Right renal pelvis (tissue), 4 donors: ENCODE measurements at places on chromosomes 3 and 15. TPM values are rescaled to one million over a fixed set of nuclear protein-coding genes. Genes with fewer than 3 reads are reported as not detected.
A peak's percentile ranks its signal among the peaks of the same experiment; 100 is the strongest.

TMCO5A gene
- not detected for polyA plus RNA-seq

- DNase-seq = no peak
These were observed 100.6 kb downstream of the ZNF609 start for GRCh38 chr15:64560998-64561397.

GRCh38 chr3:174488527-174488926 is 370.6 kb upstream of the NAALADL2 start:
- DNase-seq = no peak

GRCh38 chr3:63523100-63523499 is 129.4 kb upstream of the SNTN start:
- DNase-seq = no peak

CAV3 gene
- 0.72 TPM for polyA plus RNA-seq

GRCh38 chr3:4313606-4314293 is 10.6 kb downstream of the SETMAR start:
- no peak for DNase-seq

FGF12 gene
- polyA plus RNA-seq = 8.6 TPM

DNA sequence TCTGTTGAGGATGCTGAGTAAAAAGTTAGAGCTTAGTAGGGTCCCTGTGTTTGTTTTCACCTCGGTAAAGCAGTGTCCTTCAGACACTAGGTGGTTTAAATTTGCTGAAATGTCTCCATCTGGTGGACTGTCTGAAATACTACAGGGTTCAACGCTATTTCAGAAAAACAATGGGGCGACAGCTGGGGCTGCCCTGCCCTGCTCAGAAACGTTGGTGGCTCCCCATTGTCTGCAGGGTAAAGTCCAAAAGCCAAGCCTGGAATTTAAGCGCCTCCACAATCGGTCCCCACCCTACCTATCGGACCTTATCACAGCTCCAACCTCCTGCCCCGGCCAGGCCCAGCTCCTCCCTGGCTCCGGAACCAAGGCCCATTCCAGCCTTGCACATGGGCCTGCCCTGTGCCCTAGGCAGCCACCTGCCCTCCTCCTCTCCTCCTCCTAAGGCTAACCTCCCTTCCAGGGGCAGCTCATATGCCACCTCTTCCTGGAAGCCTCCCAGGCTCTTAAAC is 4.3 kb upstream of the TSEN2 start:
- DNase-seq = no peak

SLC24A5 gene
- 0.54 TPM for polyA plus RNA-seq

DNA sequence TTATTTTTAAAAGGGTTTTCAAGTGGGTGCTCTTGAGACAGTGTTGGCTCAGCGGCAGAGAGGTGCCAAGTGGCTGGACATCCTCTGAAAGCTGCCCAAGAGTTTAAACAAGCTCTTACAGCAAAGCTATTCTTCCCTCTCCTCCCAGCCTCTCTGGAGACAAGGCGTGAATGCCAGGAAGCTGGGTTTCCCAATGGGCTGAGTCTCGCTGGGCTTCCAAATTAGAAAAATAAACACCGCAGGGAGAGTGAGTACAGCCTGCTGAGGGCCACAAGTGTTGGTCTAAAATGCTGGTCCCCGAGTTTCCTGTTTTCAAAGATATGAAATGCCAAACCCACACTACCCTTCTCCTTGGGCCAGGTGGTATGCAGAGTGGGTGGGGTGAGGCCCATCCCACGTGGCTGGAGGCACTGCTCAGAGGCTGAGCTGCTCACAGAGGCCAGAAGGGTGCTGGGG is 36.4 kb downstream of the ZDHHC3 start:
- no peak for DNase-seq

MYL3 gene
- 29.0 TPM for polyA plus RNA-seq

SI gene
- polyA plus RNA-seq = not detected

- no peak for DNase-seq
These were observed 52.4 kb upstream of the FNDC3B start for GRCh38 chr3:171986757-171987518.

GCSAM gene
- 1.6 TPM for polyA plus RNA-seq

POLG gene
- polyA plus RNA-seq = 56.6 TPM

TTBK2 gene
- polyA plus RNA-seq = 11.7 TPM

DNA sequence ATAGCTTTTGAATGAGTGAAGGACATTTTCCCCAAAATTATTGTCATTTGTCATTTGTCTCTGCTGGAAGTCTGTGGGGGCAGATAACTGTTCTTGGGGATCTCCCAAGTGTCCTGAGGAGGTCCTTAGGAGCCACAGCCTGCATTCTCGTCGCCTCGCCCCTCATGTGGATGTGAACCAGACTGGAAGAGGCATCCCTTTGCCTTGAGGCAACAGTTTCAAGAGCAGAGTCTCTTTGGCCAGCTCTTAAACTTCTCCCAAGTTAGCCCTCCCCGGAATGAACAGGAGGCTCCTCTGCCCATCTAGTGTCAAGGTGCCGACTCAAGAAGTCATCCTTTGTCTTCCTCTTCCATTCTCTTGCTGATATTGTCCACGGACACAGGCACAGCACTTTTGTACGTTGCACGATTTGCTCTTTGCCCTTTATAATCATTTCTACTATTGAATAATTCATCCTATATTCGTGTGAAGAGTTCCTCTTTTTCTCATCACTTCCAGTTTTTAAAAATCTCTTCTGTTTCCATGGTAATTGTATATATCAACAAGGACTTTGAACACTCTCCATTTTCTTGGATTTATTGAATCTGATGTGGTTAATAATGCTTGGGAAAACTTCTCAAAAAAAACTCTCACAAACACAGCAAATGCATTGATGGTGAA is 40.8 kb upstream of the CD47 start:
- DNase-seq = no peak

DNA sequence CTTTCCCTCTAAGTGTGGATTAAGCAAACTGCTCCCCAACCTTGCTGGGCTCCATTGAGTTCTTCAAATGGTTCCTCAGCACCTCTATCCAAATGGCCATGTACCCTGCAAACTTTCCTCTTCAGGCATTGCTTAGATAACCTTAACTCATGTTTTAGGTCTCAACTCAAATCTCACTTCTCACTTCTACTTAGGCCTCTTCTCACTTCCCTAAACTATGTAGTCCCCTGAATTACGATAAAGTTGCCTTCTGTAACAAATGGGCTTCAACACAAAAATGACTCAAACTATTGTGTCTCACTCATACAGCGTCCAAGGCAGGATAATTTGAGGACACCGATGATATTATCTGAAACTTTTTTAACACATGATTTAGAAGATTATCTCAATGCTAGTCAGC is 62.4 kb upstream of the STAC start:
- DNase-seq = no peak

TGM5 gene
- not detected for polyA plus RNA-seq

- DNase-seq = peak; percentile 82
These were observed 152.3 kb downstream of the IGF1R start for GRCh38 chr15:98800437-98801233.

GRCh38 chr15:33419701-33420100 is 108.9 kb downstream of the RYR3 start:
- DNase-seq = no peak

- DNase-seq = no peak
These were observed 833.5 kb upstream of the CADM2 start for GRCh38 chr3:84125201-84125721.

ITGA11 gene
- polyA plus RNA-seq = 4.4 TPM

- no peak for DNase-seq
These were observed 61.2 kb upstream of the PTX3 start for GRCh38 chr3:157375342-157375986.

TIGIT gene
- polyA plus RNA-seq = 0.11 TPM

PLA2G4E gene
- polyA plus RNA-seq = 0.04 TPM

IQCH gene
- polyA plus RNA-seq = 6.3 TPM

PLA2G4D gene
- polyA plus RNA-seq = not detected

DNA sequence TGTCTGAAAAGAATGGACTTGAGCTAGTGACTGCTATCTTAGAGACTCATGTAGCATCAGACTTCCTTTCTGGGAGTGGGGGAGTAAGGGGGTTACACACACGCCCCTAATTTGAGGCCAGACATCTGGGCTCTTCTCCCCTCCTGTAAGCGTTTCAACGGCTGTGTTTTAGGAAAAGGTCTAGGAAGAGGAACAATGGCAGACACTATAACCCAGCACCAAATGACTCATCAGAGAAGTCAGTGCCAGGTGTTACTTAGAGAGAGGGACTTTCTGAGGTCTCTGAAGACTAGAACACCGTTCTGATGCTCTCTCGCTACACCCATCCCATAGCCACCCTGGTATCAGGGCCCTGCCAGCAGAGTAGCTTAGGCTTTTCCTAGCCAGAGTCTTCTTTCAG is 65.5 kb downstream of the SSUH2 start:
- DNase-seq = no peak

TSEN2 gene
- 20.8 TPM for polyA plus RNA-seq

DUOXA2 gene
- not detected for polyA plus RNA-seq
